ENCODE measurements at places on chromosomes 12 and 14. TPM values are rescaled to one million over a fixed set of nuclear protein-coding genes. Genes with fewer than 3 reads are reported as not detected.

The HCAR1 gene
- total RNA-seq = not detected

The IFNG gene
- total RNA-seq = 0.08 TPM

The EIF2S3B gene
- 0.25 TPM for total RNA-seq

The RHNO1 gene
- total RNA-seq = 1.4 TPM

- H3K4me3 ChIP-seq = no peak overlapping the region
- no peaks in the 10 kb centered on the region for H3K4me1 ChIP-seq
- H3K36me3 ChIP-seq = no peaks in the 10 kb centered on the region
- no peak for DNase-seq
- H3K27ac ChIP-seq = no peak overlapping the region
- H3K27me3 ChIP-seq = no peaks in the 10 kb centered on the region
These were observed 24.2 kb upstream of the NOVA1 start for GRCh38 chr14:26621807-26622560.

- H3K36me3 ChIP-seq = no peaks in the 10 kb centered on the region
- no peak overlapping the region for H3K27ac ChIP-seq
- peaks cover 29% of the 10 kb centered on the region for H3K4me1 ChIP-seq
- no peak overlapping the region for H3K4me3 ChIP-seq
- H3K27me3 ChIP-seq = no peaks in the 10 kb centered on the region
- DNase-seq = no peak
These were observed 110.3 kb upstream of the NCOR2 start for GRCh38 chr12:124677552-124678356.

DNA sequence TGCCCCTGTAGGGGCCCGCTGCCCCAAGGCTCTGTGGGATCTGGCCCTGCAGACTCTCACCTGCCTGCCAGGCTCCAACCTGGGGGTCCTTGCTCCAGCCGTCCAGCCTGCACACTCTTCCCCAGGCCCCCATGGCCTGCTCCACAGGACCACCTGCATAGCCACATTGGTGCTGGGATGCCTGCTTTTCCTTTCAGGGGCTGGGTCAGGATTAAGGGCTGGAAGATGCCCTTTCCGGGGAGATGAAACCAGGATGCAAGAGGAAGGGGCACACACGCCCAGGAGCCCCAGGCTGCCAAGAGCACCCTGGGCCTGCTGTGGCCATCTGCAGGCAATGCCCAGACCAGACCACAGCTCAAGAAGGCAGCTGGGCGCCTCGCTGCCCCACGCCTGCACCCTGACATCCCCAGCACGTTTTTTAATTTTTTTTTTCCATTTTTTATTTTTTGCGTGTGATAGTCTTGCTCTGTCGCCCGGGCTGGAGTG, 15.0 kb downstream of the BAG5 start:
- no peak overlapping the region for H3K27ac ChIP-seq
- H3K4me1 ChIP-seq = peaks cover 6% of the 10 kb centered on the region
- H3K4me3 ChIP-seq = no peak overlapping the region
- H3K27me3 ChIP-seq = no peaks in the 10 kb centered on the region

GRCh38 chr12:96099421-96099820, 64.0 kb upstream of the LTA4H start:
- no peaks in the 10 kb centered on the region for H3K4me1 ChIP-seq
- no peak for DNase-seq
- no peaks in the 10 kb centered on the region for H3K36me3 ChIP-seq
- no peaks in the 10 kb centered on the region for H3K27me3 ChIP-seq
- H3K27ac ChIP-seq = no peak overlapping the region
